CD8-positive, alpha-beta T cell (primary cell): ENCODE measurements at places on chromosomes 7 and 10.

GRCh38 chr10:5440206-5440605, 27.8 kb downstream of the NET1 start:
- no peak for DNase-seq

- DNase-seq: no peak
These were observed 137.2 kb downstream of the NOC3L start for GRCh38 chr10:94225589-94225988.

GRCh38 chr7:75985518-75986146, 8.8 kb downstream of the TMEM120A start:
- DNase-seq: no peak

DNA sequence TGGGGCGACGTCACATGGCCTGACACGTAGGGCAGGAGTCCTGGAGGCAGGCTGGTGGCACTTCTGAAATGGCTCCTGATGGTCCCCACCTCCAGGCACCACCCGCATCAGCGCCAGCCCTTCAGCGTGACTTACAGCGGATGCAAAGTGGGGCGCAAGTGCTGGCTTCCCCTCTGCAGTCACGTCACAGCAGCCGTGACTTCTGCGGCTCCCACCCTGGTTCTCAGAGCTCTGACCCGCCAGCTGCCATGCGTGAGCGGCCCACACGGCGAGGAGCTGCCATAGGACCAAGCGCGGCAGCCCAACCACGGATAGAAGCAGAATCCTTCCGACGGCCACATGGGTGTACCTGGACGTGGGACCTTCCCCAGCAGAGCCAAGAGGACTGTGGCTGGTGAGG, 159.0 kb downstream of the ELFN1 start:
- DNase-seq: no peak

DNA sequence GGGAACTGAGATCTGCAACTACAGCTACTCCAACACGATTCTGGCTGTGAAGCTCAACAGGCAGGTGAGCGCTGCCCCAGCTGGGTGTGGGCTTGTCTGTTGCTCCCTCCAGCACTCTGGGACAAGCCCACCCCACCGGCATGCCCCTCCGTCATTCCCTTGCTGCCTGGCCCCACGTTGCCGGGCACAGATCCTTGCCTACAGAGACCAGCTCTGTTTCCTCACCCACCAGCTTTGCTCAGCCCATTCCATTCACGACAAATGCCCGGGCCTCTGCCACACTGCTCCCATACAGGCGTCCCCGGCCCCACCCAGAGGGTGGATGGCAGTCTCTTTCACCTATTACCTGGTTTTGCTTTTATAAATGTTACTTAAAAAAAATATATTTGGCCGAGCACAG, 24.6 kb downstream of the WIPI2 start:
- no peak for DNase-seq

DNA sequence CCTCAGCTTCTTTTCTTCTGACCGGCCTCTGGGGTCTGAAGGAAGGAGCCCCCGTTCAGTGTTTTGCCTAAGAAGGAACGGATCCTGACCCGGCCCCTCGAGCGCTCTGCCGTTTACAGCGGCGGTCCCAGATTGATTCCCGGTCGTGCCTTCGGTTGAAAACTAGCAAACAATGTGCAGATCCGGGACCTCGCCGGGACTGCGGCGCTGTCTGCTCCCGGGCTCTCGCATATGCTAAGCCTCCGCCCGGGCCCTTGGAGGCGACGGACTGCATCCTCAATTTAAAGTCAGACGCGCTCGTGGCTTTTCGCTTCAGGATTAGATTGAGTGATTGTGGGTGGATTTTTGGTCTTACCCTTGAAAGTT, 559 bp downstream of the DBF4 start:
- DNase-seq: peak; percentile 20

DNA sequence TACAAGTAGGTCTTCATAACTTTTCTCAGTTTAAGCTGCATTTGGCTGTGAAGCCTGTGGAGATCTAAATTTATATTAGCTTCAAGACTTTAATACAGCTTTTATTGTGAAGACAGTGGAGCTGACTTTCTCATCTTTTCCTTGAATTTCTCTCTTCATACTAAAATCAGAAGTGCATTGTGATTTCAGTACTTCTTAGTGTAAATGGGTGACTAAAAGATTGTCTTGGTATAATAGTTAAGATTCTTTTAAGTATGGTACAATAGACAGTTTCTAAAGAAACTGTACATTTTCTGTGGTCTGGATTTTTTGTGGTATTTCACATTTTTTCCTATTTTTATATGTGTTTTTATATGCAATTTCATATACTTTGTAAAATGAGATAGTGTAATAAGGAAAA, 21.0 kb upstream of the DDX21 start:
- DNase-seq: no peak

DNA sequence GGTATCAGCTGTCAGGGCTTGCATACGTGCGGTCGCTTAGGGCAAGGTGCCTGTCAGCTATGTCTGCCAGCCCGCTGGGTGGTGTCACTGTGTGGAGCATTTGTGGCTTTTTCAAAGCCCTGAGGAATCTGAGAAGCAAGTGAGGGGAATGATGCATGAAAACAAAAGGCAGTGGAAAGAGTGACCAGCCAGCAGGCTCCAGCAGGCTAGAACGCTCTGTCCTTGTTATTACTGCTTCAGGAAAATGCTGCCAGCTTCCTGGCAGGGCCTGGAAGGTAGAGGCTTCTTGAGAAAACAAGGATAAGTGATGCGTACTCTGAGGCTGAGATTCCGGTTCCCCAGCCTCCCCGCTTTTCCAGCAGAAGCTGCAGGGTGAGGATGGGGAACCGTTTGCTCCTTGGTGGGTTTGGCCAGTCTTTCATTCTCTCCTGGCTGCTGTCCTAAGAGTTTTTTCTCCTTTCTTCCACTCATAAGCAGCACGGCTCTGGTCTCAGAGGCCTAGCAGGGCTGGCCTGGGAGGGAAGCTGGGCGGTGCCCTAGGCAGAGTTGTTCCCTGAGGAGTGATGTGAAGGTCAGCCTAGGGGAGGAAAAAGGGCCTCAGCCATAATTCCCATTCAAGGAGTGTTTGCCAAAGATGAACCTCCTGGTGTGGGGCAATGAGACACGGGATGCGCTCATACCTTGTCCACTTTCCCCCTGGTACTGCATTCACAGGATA, 42.8 kb upstream of the MKLN1 start:
- no peak for DNase-seq

DNA sequence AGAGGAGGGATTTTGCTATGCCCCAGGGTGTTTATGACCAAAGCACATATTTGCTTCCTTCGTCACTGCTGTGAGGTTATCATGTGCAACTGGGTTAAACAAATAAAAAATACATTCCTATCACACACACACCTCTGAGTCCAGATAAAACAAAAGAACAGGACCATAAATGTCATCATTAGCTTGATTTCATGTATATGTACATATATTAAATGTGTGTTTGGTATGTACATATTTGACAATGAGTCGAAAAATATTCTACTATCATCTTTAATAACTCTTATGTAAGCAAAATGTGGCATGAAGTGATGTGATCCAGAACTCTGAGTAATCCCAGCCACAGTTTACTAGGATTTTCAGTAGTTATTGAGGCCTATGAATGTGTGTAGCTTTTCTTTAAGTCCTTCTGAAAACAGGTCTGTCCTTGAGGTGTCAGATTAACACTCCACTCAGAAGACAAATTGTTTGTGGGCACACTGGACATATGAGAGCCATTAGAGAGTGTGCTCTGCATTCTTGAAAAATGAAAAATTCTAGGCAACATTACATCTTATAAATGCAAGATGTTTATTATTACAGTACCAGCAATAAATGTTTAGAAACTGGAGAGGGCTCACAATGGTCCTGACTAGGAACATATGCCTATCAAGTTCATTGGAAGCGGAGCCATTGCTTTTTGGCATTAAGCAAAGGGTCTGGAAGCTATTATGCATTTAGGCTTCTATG, 335.1 kb upstream of the SEMA3A start:
- DNase-seq: no peak

- no peak for DNase-seq
These were observed 211.9 kb upstream of the GLI3 start for GRCh38 chr7:42448901-42449300.

GRCh38 chr10:43862756-43863155, 214.1 kb upstream of the ZNF32 start:
- no peak for DNase-seq

DNA sequence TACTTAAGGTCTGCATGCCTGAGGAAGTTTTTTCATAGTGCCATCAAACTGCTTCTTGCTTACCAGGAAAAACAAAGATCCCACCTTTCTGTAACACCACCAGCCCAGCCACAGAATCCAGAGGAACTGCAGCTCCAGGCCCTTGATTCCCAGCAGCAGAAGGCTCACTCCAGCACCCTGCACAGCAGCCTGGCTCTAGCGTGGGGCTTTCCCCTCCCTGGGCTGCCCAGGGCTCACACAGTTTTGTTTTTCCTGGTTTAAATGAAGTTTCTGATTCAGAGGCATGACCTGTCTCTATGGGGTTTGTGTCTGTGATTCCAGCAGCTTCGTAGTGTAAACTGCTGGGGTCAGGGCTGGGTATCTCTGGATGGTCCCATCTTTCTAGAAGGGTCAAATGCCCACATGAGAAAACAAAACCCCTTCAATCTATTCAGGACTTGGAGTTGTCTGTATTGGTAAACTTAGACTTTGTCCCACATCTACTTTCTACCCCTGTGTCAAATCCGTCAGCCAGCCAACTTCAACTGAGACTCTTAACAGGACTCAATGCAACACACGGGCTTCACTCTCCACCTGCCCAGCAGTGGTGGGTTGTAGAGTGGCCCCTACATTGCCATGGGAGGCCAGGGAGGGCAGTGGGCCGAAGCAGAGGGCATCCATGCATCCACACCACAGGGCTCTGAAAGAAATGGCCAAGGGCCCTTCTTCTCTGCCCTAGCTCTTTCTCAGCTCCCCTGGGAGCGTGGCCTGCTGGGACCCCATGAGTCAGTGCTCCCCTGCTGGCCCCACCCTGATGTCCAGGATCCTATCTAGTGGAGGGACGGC, 73.6 kb downstream of the ATXN7L1 start:
- DNase-seq: no peak

GRCh38 chr7:138603549-138604318, 97.4 kb downstream of the SVOPL start:
- DNase-seq: no peak

- no peak for DNase-seq
These were observed 626 bp downstream of the PRPF18 start for GRCh38 chr10:13587391-13587790.

DNA sequence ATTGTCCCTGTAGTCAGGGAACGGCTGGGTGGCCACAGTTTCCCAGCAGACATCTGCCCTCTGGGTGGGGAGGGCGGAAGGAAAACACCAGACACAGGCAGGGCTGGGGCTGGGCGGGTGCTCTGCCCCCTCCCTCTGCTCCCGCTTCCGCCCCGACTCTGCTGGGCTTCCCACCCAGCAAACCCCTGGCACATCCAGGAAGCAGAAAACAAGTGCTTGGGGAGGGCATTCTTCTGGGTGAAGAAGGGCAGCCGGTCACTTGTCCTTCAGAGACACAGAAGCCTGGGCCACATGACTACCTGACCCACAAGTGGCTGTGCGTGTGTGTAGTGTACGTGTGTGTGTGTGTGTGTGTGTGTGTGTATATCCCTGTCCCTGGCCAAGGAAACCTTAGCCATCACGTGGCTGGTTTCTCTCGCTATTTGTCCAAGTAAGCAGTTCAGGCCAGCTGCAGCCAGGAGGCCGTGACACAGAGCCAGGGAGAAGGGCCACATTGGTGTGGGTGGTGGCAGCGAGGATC, 77.9 kb downstream of the ZMIZ1 start:
- DNase-seq: peak; percentile 54

DNA sequence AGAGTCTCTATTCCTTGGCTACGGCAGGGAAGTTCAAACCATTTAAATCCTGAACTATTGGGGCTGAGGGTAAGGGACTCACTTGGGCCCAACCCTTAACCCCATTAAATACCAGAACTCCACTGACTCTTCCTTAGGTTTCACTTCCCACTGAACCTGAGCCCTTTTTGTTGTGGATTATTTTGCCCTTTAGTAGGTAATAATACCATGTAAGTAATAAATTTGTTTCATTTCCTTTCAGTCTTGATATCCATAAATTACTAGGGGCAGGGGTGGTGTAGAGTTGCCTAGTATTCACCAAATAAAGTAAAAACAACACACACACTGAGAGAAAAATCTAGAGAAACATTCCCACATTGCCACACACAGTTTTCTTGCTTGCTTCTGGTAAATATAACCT, 352.0 kb downstream of the PCDH15 start:
- no peak for DNase-seq

- peak; percentile 18 for DNase-seq
These were observed 839 bp downstream of the IKZF5 start for GRCh38 chr10:123007558-123008354.

DNA sequence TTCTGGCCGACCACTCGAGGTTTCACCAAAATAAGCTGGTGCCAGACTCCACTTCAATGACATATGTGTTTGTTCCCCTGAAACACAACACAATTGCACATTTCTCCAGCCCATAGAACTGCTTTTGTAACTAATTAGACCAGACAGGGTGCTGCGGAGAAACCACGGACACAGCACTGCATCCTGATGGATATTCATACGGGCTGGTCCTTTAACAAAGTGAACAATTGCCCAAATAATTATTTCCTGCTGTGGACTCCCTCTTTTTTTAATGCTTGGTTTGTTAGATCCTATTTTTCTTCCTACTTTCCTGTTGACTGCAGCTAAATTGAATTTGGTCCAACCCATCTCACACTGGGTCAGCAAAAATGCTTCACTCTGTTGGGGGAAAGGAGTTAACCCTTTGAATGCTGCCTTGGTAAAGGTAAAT, 198.6 kb upstream of the BMPER start:
- no peak for DNase-seq

- no peak for DNase-seq
These were observed 266.2 kb upstream of the PHF14 start for GRCh38 chr7:10707519-10707918.

GRCh38 chr7:4065190-4065589, 616.9 kb upstream of the FOXK1 start:
- DNase-seq: no peak

GRCh38 chr7:98594787-98595186, 22.3 kb upstream of the NPTX2 start:
- no peak for DNase-seq

DNA sequence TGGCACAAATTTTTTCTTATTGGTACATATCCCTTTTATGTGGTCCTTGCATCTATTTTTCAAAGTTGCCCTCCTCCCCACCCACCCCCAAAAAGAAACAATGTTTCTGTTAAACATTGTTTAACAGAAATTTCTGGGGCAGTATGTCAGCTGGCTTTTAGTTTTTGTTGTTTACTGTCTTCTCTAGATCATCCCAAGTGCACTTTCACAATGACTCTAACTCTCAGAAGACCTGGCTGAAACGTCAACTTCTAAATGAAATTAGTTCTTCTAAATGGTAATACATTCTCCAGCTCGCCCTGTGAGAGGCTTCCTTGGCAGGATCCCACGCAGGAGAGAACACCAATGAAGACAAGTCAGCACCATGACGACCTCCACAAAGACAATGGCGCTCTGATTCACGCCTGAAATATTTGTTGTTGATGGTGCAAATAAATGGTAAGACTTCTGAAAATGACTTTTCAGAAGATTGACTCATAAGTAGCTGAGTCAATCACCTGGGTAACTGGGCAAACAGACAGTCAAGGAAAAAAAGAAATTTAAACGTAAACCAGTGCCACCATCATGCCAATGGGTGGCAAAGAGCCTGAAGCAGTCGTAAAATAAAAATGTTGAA, 293.7 kb downstream of the FZD1 start:
- DNase-seq: no peak
